ENCODE measurements at places on chromosomes 7 and 10.

DNA sequence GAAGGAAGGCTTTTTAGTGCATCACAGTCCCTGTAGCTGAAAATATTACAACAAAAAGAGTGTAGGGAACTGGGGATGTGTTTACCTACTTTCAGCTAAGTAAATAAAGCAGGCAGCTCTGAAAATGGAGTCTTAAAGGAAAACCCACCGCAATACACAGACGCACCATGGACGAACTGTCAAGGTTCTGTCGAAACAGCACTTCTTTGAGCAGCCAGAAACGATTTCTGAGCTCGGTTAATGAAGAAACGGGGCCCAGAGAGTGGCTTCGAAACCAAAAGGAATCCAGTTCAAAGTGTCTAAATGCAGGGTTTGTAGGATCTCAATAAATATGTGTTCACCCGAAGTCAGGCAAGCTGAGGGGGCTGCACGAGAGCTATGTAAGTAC lies 275.4 kb upstream of the NEBL start:
- no peak for DNase-seq

- DNase-seq, result peak; percentile 72
Observed at GRCh38 chr10:17144757-17145156, 15.1 kb upstream of the CUBN start.

GRCh38 chr7:92260248-92260781 lies 14.5 kb downstream of the ANKIB1 start:
- no peak for DNase-seq

- DNase-seq, result no peak
Observed at GRCh38 chr7:153320005-153320404, 560.5 kb downstream of the ACTR3B start.

DNA sequence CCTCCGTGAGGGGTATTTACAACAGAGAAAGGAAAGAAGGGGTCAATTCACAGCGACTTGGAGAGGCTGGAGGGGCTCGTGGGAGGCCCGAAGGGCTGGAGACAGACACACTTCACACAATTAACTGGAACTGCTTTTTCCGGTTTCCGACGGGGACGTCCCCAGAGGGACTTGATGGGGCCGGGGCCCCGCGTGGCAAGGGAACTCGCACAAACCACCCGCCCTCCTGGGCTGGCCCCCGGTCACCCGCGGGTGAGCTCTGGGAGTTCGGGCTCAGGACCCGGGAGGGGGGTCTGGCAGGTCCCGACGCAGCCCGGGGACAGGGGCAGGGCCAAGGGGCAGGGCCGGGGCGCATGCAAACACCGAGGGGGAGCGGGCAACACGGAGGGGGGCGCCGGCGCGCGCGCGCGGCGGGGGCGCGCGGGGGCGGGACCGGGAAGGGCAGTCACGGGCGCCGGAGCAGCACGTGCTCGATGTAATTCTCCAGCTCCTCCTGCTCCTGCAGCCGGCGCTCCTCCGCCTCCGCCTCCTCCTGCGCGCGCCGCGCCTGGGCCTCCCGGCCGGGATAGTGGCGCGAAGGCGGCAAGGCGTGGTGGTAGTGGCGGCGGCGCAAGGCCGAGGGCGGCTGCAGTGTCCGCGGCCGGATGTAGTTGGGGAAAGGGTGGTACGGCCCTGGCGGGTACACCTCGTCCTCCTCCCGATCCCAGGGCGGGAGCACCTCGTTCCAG lies 2.7 kb downstream of the VGF start:
- no peak for DNase-seq

- DNase-seq, result peak; percentile 31
Observed at GRCh38 chr10:98309366-98310355, 41.7 kb upstream of the LOXL4 start.

- no peak for DNase-seq
Observed at GRCh38 chr7:47314728-47315607, 266.9 kb downstream of the TNS3 start.

DNA sequence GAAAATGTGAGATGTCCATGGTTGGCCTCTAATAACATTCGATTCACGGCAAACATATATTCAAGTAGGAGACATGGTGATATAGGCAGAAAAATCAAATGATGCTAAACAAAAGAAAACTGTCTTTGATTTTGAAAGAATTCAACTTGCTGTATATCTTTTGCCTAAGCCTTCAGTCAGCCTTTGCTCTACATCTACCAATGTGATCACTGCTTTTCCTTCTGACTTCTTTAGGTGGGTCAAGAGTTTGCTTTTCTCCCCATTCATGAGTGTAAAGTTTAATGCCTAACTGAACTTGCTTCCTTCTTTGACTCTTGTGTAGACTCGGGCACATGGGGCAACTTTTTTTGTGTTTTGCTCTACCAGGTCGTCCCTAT lies 417 bp upstream of the HIF1AN start:
- DNase-seq, result no peak

DNA sequence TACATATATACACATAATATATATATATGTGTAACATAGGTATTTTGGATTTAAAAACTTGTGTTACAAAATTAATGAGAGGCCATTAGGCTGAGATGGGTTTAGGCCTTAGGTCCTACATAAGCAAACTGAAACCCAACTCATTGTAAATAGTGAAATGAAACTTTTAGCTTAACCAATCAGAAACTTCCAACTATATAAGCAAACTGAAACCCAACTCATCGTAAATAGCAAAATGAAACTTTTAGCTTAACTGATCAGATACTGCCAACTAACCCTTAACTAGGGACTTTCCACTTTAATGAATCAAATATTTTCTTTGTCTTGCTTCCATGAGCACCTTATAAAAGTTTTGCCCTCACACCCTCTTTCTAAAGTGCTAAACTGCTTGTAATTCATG lies 17.3 kb upstream of the SAMD9L start:
- DNase-seq, result no peak
